SHP77 treated with DMSO at 0.1 percent for 48 hours (cell line): ENCODE measurements at places on chromosomes 12 and 14.

DNA sequence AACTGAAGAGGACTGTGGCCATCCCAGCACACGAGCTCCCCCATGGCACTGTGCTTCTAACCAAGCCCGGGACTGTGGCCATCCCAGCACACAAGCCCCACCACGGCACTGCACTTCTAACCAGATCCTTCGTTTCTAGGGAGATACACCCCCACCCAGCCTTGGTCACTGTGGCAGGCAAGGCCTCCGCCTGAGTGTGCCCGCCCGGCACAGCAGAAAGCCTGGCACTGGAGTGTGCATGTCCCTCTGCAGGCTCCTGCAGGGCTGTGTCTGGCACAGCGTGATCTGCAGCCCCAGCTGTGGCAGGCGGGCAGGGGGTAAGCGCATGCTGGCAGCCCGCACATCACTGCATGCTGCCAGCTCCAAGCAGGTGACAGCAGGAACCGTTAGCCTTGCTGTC is 49.8 kb downstream of the CCDC85C start:
- DNase-seq = no peak

DNA sequence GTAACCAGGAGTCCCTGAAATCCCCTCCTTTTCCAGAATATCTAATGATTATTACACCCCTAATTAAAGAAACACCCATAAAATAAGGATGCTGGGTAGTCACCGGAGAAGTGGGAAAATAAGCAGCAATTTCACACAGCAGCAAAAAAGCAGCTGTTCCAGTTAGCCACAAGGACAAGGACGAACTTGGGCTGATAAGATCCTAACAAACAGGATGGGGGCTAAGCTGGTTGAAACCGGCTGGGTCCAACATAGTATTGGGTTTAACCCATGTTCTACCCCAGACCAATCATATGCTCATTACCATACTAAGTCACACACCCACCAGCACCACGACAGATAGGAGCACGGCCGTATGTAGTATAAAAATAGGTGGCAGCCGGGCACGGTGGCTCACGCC is 100.7 kb downstream of the RPL10L start:
- DNase-seq = no peak

DNA sequence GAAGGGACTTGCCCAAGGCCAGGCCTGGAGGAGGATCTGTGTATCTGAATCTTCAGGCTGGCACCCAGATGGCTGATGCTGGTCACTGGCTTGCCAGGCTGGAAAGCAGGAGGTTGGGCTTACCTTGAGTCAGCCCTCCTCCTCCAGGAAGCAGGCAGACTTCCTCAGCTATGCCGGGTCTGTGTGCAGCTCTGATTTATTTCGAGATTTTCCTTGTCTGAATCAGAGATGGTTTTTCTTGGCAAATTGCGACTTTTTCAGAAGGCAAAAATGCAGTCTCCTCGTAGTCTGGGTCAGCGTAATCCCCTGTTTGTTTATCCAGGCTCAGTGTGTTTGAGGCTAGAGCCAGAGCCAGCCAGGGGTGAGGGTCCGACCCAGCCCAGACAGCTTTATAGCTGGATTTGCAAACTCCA is 48.9 kb downstream of the SMOC1 start:
- no peak for DNase-seq

GRCh38 chr12:69540987-69541386 is 44.3 kb upstream of the CCT2 start:
- DNase-seq = no peak

GRCh38 chr14:48744202-48744601 is 842.0 kb downstream of the RPS29 start:
- DNase-seq = no peak

DNA sequence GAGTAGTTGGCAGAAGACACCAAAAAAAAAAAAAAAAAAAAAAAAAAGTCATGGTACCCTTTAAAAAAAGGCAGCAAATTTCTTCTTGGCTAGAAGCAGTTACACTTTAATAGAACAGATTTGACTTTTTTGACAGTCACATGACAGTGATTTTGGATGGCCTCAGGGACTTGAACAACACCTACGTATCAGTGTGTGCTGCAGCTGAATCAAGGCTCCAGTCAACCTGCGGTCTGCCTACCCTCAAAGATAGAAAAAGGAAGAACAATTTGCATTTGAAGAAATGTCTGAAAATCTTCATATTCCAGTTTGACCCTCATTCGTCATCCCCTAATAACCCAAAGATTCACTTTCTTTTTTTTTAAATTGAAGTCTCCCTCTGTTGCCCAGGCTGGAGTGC is 53.9 kb downstream of the MDM2 start:
- DNase-seq = no peak

DNA sequence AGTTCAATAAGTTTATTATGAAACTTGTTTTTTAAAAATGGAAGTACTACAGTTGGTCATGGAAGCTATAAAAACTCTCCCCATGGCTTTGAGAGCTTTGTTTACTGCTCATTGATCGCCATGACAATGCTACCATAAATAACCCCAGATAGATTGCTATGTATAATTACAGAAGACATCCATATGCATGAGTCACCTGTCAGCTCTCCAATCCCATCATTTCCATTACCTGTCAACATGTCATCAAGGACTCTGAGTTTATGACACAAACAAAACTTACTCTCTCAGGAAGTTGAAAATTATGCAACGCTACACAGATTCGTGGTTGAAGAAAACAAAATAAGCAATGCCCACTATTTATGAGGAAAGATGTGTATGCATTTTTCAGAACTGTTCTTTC is 144.4 kb downstream of the SEC23A start:
- no peak for DNase-seq

DNA sequence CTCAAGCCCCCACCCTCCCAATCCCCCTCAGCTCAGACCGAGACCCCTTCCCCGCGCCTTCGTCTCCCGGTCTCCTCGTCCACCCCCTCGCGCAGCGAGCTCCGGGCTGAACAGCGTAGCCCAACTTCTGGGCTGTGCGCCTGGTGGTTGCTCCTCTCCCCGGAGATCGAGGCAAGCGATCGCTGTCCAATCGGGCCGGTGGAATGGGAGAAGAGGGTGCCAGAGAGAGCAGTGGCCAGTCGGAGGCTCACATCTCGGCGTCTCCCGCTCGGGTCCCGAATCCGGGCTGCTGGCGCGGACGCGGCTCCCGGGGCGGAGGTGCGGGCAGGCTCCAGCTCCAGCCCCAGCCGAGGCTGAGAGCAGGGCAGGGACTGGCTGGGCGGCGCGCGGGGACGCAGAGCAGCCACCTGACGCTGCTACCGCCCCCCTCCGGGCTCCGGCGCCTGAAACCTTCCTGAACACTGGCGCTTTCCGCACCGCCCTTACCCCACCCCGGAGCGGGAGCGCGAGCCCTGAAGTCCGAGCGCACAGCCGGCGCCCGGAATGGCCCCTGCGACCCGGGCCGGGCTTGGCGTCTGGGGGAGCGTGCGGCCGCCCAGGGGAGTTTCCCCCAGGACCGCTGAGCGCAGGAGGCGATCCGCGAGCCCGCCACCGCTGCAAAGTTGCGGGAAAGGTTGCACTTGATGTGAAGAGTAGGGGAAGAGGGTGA is 508 bp upstream of the KCNH5 start:
- DNase-seq = no peak

DNA sequence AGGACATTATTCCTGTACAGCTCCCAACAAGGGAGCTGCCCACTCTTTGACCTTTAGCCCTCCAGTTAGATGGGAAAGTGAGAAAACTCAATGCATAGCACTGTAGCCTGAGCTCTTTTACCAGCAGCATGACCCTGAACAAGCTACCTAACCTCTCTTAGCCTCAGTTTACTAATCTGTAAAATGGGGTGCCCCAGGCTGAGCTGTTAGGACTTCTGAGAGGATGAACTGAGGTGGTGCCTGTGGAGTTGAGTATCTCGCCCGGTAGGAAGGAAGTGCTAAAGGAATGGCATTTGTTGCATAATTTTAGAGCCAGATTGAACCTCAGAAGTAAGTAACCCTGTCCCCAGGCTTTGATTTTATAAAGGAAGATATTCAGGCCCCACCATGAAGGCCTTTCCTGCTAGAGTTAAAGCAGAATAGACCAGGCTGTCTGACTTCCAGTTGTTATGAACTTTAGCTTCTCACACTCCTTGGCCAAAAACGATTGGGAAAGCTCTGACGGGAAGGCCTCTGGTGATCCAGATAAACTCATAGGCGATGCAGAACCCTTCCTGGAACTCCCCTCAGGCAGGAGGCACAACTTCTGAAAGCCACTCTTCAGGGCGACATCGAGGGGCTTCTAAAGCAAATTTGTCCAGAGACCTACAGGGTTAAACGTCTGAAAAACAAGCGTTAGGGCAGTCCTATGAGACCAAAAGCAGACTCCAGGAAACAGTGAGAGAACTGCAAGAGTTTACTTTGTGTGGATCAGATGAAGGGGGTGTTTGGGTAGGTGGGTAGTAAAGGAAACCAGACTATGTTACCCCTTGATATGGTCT is 2.5 kb upstream of the SERPINA10 start:
- no peak for DNase-seq

DNA sequence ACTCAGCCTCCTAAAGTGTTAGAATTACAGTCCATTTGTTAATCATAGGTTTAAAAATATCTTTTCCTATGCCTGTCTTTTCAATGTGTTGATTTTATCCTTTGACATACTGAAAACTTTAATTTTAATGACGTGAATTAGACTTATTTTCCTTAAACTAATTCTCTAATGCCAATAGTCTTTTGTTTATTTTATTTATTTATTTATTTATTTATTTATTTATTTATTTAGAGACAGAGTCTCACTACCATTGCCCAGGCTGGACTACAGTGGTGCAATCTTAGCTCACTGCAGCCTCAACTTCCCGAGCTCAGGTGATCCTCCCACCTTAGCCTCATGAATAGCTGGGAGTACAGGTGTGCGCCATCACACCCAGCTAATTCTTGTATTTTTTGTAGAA is 694.5 kb downstream of the TRHDE start:
- DNase-seq = no peak

DNA sequence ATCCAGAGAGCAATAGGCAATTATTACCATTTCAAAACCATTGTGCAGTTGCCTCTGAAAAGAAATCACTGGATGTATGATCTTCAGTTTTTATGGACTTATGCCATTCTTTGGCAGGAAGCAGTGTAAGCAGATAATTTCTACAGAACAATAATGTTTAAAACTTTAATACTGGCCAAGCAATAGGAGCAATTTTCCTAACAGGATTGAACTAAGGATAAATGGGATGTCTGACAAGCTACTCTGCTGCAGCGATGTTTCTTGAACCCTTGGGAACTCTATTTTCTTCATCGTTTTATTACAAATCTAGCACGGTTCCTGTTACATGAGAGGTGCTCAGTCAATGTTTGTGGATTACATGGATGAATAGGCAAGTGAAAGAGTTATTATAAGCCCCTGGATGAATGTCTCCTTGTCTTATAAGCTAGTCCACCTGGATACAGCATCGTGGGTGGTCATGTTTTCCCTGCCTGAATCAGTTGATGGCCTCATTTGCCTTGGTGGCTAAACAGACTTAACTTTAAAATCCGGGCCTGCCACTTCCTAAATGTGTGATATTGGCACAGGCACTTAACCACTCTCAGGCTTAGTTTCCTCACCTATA is 68.2 kb upstream of the MDM1 start:
- no peak for DNase-seq

DNA sequence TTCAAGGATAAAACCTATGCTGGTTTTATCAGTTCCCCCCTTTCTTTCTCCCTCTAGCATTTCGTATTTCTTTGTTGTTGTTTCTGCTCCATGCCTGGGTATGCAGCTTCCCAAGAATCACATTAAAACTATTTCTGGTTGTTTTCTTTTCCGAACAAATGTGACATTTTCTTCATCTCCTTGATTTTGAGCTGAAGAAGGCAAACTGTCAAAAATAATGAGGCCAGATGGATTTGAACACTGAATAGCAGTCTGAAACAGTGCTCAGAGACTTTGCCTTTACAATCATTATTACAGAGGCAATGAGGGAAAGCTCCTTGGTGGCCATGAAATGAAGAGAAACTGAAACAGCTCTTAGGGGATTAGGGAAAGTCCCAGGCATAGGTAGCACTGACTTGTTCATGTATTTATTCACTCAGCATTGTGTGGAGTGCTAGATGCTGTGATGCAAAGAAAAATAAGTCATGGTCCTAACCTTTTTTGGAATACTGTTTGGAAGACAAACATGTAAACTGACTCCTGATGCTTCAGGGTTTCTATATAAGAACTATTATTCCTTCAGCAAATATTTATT is 319.5 kb downstream of the FUT8 start:
- DNase-seq = no peak

DNA sequence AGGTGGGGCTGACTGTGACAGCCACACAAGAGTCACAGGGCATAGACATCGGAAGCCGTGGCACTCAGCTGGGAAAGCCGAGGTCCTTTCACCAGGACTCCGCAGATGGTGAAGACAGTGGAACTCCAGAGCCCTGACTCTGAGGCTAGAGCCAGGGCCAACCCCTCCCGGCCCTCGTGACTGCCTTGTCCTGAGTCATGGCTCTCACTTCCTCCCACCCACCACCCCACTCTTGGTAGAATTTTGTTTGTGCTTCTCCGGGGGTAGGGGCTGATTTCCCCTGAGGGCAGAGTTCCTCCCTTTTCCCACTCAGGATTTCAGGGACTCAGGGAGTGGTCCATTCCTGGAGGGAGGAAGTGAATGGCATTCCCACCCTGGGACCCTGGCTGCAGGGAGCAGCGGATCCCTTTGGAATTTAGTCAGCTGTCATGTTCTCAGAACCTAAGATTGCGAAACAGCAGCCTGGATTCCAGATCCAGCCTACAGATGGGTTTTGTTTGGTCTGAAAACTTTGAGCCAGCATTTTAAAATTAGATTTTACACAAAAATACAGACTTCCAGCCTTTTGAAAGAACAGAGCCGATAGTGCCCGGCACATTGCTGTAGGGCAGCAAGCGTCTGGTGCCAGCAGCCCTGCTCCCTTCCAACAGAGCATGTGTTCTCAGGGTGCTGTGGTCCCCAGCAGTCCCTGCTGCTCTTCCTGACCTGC is 50.7 kb downstream of the TPCN1 start:
- no peak for DNase-seq

GRCh38 chr12:27592548-27592947 is 68.5 kb downstream of the PPFIBP1 start:
- DNase-seq = no peak

- DNase-seq = no peak
These were observed 2.1 kb upstream of the GPR132 start for GRCh38 chr14:105067140-105067968.

DNA sequence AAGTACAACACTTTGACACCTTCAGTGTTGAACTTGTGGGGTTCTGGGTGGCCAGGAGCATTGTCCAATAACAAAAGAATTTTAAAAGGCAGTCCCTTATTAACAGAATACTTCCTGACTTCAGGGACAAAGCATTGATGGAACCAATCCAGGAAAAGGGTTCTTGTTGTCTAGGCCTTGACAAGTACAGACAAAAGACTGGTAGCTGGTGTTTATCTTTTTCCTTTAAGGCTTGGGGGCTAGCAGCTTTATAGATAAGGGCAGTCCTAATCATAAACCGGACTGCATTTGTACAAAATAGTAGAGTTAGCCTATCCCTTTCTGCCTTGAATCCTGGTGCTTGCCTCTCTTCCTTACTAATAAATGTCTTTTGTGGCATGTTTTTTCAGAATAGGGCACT is 27.4 kb downstream of the FAM177A1 start:
- DNase-seq = no peak

DNA sequence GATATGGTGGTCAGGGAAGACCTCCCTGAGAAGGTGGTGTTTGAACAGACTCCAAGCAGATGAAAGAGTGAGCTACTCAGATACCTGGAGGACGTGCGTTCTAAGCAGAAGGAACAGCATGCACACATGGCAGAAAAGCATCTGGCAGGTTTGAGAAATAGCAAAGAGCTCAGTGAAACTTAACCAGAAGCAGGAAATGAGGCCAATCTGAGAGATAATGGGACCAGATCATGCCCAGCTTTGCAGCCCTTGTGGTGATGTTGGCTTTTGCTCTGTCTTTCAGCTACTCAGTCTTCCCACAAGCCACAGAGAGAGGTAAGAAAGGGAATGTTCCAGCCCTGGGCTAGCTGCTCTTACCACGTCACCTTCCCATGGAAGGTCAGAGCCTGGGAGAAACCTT is 176.3 kb upstream of the GSC start:
- DNase-seq = no peak
